Cardiac muscle cell (in vitro differentiated cells and primary cell): ENCODE measurements at places on chromosomes 13 and 19. TPM values are rescaled to one million over a fixed set of nuclear protein-coding genes. Genes with fewer than 3 reads are reported as not detected.

Gene VSTM1
- not detected in 2 replicates for total RNA-seq

Gene LILRB2
- not detected in 2 replicates for total RNA-seq

Gene NLRP11
- total RNA-seq, result not detected in 2 replicates

Gene SULT2A1
- total RNA-seq, result not detected in 2 replicates

Gene HRC
- 255 and 389 TPM in 2 replicates for total RNA-seq

Gene ZNF816
- 11.7 TPM in 2 replicates for total RNA-seq

Gene PAF1
- 61.9 and 62.2 TPM in 2 replicates for total RNA-seq

Gene LILRB4
- total RNA-seq, result not detected in 2 replicates

Gene RDH8
- not detected in 2 replicates for total RNA-seq

Gene TMEM147
- 95.9 and 149 TPM in 2 replicates for total RNA-seq

Gene TMIGD2
- 0.92 and 2.5 TPM in 2 replicates for total RNA-seq

Gene KASH5
- 0.27 TPM in 1 of 2 replicates, not detected in the other for total RNA-seq

Gene GFY
- total RNA-seq, result 1.8 and 2.0 TPM in 2 replicates
